ENCODE measurements at places on chromosomes 11 and 22.

- DNase-seq: no peak
Observed at GRCh38 chr11:14101388-14101787, 138.9 kb downstream of the SPON1 start.

GRCh38 chr11:73414977-73415651 lies 38.9 kb downstream of the RELT start:
- no peak for DNase-seq

GRCh38 chr11:63843041-63843440 lies 4.1 kb downstream of the MARK2 start:
- DNase-seq: no peak

DNA sequence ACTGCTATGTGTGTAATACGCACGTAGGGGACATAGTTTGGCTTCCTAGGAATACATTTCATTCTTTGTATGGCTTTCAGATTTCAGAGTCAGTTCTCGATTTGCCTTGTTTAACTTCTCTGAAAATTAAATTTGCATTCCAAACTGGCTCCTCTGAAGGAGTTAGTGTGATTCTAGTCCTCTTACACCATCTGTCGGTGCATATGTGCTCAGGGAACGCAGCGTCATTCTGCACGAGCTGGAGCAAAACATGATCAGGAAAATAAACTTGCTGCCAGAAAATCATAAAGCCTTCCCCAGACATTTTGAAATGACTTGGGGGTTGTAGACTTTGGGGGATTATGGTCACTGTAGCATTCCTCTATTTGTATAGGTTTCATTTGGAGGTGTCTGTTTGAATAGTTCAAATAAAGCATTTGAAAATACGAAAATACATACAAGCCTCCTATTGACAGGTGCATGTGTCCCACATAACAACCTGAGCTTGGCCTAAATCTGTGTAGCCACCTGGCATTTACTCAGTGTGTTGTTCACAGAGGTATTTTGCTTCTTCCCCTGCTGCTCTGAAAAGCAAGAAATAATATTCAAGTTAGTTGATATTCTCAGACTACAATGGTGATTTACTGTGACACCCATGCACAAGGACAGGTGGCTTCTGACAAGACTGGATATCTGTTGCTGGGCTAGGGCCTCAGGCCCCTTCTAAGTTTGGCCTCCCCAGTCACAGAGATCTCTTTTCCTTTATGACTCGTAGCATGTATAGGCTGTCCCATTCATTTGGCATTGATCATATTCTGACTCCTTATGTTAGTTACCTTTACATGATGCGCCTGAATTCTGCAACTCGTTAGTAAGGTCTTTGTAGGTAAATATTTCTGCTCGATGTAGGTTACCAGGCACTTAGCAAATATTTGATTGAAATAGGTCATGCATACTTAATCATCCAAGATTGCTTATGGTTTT lies 81.6 kb upstream of the SORL1-AS1 start:
- DNase-seq: no peak

GRCh38 chr11:82521427-82521826 lies 212.2 kb downstream of the FAM181B start:
- DNase-seq: no peak

DNA sequence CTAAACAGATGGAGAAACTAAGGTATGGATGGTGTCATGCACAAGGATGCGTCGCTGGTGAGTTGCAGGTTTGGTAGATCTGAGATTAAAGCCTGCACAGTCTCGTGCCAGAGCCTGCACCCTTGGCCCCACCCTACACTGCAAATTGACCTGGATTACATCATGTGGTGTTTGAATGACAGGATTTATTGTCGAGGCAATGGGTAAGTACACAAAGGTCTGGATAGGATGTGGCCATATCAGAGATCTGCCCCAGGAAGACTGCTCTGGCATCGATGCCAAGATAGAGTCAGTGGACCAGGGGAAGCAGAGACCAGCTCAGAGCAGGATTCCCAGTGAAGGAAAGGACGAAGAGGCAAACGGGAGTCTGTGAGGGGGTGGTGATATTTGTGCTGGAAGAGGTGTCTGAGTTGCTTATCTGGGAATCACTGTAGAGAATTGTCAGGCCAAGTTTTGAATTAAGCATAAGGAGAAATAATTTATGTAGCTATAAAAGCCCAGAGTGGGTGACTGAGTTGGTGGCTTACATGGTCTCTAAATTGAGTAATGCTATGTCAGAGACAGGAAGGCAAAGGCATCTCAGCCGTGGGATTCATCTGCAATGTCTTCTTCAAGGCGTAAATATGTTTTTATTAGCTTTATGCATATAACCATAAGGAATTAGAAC lies 499.6 kb upstream of the B3GAT1 start:
- DNase-seq: no peak

GRCh38 chr11:67700548-67701262 lies 26.3 kb upstream of the ALDH3B2 start:
- no peak for DNase-seq

DNA sequence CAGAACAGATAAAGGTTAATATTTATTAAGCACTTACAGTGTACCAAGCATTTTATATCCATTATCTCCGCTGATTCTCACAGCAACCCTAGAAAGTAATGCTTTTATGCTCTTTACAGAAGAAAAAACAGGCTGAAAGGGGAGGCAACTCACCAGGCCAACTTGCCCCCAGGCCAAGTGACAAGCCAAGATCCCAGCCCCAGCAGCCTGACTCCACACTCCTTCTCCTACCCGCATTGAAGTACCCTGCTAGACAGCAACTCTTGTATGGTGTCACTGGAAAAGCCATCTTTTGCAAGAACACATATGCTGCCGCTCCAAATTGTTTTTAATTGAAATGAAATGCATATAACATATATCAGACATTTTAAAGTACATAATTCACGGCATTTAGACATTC lies 25.6 kb downstream of the SMCO4 start:
- DNase-seq: no peak

DNA sequence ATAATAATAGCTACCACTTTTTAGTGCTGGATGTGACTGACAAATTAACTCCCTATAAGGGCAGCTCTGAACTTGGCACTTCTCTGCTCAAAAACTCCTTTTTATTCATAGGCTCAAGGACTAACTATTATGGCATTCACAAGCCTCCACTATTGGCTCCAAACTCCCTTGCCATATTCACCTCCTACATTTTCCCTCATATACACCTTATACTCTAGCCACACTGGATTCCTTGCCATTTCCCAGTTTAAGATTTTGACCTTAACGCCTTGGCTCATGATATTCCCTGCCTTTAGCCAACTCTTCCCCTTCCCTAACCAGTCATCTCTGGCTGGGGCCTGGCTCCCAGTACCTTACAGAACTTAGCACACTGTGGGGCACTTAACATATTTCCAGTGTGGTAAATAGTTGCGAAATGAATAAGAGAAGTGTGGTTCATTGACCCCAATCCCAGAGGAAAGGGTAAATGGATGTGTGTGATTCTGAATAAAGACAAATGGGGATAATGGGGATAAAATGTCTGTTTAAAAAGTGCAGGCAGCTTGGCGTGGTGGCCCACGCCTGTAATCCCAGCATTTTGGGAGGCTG lies 40.0 kb upstream of the SORL1 start:
- no peak for DNase-seq

- no peak for DNase-seq
Observed at GRCh38 chr11:123425367-123425766, 4.7 kb upstream of the GRAMD1B start.

Data from stimulated activated CD8-positive, alpha-beta memory T cell treated with anti-CD3 and anti-CD28 coated beads, Interleukin-7, amount 100 ng/mL, for 24 hours (primary cell).